Left colon (tissue), 2 donors: ENCODE measurements at places on chromosomes 12 and 14. TPM values are rescaled to one million over a fixed set of nuclear protein-coding genes. Genes with fewer than 3 reads are reported as not detected.

- peak; percentile 53 for DNase-seq
Measured at GRCh38 chr14:100306998-100307765, 938 bp upstream of the SLC25A29 start.

GRCh38 chr14:39014460-39014859 is 88.6 kb downstream of the SEC23A start:
- no peak for DNase-seq

DNA sequence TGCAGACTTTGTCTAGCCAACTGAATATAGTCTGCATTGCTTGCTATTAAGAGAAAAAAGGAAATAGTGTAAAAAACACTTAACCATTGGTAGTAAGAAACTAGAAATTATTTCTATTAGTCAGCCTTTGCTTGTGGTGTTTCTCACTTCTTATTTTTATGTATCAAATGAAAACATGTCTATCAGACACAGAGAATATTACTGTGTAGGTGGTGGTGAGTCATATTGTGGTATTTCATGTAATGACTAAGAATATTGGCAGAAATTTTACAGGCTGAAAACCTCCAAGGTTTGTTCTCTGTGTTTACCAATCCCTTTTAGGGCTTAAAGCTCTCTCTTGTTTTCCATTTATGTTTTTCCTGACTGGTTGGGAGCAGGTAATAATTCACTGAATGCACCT is 87.2 kb downstream of the DAAM1 start:
- DNase-seq = no peak

GRCh38 chr12:80862531-80862930 is 75.2 kb downstream of the LIN7A start:
- DNase-seq = no peak

- DNase-seq = no peak
Measured at GRCh38 chr14:61602003-61602732, 93.1 kb upstream of the HIF1A start.

DNA sequence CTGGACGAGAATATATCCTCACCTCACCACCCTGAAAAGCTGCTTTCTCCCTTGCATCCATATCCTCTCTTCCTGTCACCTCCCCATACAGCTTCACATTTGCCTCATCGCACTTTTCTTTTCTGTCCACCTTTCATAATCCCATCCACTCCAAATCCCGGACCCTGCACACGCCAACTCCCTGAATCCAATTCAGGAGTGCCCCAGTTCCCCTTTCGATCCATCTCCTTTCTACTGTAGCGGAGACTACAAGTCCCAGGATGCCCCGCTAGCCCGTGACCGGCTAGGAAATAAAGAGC is 2.5 kb downstream of the TMEM253 start:
- no peak for DNase-seq

PTPRQ gene
- total RNA-seq = not detected

DNA sequence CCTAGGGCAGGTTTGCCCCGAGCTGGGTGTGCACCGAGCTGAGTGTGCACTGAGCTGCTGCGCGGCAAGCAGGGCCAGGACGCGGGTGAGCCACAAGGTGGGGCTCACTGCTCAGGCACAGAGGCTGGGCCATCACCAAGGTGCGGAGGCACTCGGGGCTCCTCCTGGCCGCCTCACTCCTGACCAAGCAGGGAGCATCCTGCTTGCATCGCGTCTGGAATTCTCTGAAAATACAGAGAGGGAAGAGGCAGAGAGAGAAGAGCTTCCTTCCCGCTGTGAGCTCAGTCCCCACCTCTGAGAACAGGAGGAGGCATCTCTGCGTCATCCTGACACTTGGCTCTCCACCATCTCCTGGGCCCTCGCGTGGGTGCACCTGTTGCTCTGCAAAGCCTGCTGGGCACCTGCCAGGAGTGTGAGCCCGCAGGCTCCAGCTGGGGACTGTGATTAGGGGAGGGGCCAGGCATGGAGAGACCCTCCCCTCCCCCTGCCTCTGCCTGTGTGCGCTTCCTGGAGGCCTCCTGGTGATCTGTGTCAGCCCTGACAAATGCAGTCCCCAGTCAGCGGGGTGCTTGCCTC is 116.3 kb downstream of the GLT1D1 start:
- peak; percentile 11 for DNase-seq

DNA sequence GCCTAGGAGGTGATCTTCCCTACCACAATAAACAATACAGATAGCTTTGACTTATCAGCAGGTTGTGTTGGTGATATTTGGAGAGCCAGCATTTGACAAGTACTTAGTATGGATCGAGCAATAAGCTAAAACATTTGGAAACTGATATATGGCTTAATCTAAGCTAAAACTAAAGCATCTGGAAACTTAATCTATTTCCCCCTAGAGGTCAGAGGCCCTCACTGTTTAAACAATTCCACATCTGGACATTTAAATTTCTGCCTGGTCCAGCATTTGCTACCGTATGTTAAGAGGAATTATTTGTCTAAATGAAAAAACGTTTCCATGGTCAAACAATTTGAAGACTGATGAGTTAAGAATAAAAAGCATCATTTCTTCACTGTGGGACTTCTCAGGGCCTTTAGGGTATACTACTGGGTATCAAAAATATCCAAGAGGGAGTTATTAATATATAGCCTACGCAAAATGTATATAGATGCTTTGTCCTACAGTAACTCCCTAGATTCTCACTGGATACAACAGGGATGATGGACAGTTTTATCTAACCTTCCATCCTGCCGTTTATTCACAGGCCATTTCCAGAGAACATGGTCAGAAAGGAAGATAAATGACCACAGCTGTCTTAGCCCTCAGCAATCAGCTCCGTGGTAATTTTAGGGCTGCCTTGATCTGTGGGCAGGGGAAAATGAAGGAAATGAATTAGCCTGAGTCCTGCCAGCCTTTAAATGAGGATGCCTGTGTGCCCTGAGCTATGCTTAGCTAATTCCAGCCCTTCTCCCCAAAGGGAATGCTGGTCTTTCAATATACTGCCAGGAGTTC is 135.4 kb upstream of the NUDT4 start:
- no peak for DNase-seq

DNA sequence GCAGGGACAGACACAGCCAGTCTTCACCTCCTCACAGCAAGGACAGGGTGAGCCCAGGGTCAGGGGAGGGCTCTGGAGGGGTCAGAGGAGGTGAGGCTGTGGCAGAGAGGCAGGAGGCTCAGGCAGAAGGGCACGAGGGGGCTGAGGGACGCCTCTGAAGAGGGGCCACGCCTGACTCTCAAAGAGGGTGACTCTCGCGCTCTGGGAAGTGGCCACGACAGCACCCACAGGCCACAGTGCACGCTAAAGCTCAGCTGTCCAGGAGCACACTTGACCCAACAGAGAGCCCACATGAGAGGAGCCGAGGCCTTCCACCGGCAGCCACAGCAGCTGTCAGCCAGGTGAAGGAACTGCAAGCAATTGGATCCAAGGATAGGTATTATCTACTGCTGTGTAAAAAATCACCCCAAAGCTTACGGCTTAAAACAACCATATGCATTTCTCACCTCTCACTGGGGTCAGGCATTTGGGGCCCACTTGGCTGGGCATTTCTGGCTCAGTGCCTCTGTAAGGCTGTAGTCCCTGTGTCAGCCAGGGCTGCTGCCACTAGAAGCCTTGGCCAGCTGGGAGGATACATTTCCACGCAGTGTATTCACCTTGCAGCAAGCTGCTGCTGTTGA is 27.8 kb downstream of the SLC6A12 start:
- no peak for DNase-seq

AMN gene
- 186 TPM for total RNA-seq
